Breast epithelium (tissue), 4 donors: ENCODE measurements at places on chromosomes 7 and 10.

DNA sequence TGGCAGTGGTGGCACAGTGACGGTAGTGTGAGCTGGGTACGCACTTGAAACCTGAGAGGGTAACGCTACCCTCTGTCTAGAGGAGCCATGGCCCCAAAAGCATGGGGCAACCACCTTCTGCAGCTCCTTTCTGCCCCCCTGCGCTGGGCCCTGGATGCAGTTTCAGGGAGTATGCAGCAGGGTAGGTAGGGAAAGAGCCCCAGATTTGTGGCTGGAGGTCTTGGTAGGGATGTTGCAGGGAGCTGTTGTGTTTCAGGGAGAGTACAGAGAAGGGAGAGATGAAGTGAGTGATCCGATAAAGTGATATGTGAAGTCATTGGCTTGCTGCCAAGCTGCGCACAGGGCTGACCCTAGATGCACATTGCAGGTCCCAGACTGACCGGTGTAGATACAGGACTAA is 2.7 kb upstream of the PGAM2 start:
- DNase-seq: no peak

DNA sequence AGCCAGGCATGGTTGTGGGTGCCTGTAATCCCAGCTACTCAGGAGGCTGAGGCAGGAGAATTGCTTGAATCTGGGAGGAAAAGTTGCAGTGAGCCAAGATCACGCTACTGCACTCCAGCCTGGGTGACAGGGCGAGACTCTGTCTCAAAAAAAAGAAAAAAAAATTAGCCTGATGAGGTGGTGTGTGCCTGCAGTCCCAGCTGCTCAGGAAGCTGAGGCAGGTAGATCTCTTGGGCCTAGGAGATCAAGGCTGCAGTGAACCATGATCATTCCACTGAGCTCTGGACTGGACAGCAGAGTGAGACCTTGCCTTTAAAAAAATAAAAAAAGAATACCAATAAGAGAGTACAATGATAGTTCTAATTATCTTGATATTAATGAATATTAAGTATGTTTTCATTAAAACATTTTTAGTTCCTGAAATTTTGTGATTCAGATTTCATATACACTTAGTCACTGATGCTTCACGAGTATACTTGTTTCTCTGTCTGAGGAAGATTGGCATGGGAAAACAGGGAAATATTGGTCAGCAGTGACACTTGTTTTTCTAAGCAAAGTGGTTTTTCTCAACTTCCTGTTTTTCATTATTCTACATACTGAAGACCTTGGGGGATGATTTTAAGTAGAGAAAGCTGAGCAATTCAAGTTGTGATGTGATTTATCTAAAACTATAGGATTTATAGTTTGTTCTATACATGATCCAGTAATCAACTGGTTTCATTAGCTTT is 76.8 kb downstream of the ADK start:
- DNase-seq: no peak

DNA sequence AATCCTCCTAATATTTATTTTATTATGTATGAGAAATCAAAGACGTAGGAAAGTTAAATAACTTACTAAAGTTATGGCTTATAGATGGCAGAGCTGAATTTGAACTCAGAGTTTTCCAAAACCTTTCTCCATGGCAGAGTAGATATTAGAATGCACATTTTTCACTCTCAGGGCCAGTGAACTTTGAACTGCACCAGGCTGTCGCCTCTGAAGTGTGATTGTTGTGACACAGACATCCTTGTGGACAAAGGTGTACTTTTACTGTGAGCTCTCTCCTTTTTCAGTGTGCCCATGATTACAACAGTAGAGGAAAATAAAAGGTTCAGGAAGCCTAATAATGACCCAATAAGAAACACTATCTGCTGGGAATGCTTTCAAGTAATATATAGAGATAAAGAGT is 29.1 kb downstream of the TES start:
- no peak for DNase-seq

- DNase-seq: no peak
Measured at GRCh38 chr7:94249631-94250030, 145.1 kb upstream of the COL1A2 start.

DNA sequence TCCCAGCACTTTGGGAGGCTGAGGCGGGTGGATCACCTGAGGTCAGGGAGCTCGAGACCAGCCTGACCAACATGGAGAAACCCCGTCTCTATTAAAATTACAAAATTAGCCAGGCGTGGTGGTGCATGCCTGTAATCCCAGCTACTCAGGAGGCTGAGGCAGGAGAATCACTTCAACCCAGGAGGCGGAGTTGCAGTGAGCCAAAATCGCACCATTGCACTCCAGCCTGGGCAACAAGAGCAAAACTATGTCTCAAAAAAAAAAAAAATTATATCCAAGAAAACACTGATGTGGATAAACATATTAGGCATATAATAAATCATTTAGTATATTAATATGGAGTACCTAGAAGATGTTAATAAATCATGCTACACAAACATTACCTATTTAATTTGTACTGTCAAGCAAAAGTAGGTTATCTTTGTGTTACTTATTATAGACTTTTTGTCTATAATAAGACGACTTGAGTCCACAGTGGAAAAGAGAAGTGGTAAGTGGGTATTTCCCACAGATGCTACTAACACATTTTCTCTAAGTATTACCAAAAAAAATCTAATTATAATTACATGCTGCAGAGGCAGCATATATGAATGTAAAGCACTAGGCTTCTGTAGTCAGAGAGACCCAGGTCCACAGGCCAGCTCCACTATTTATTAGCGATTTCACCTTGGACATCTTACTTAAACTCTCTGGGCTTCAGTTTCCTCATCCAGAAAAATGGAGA is 34.5 kb downstream of the DNMBP start:
- no peak for DNase-seq
